NCI-H526 (cell line): ENCODE measurements at places on chromosomes 5 and 9.

DNA sequence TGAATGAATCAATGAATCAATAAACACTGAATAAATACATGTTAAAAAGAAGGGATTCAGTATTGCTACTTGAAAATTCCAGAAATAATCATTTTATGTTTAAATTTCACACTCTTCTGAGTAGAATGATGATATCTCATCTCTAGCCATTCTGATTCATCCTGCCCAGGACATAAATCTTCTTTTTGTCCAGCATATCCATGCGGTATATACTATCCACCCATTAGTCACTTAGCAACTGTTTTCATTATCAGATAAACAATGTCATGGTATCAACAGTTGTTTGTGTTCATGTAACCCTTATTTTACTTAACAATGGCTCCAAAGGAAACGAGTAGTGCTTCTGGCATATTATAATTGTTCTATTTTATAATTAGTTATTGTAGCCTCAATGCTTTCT lies 432.4 kb upstream of the SMC2 start:
- no peak for DNase-seq

GRCh38 chr5:156618601-156619000 lies 231.5 kb upstream of the PPP1R2B start:
- DNase-seq, result no peak

DNA sequence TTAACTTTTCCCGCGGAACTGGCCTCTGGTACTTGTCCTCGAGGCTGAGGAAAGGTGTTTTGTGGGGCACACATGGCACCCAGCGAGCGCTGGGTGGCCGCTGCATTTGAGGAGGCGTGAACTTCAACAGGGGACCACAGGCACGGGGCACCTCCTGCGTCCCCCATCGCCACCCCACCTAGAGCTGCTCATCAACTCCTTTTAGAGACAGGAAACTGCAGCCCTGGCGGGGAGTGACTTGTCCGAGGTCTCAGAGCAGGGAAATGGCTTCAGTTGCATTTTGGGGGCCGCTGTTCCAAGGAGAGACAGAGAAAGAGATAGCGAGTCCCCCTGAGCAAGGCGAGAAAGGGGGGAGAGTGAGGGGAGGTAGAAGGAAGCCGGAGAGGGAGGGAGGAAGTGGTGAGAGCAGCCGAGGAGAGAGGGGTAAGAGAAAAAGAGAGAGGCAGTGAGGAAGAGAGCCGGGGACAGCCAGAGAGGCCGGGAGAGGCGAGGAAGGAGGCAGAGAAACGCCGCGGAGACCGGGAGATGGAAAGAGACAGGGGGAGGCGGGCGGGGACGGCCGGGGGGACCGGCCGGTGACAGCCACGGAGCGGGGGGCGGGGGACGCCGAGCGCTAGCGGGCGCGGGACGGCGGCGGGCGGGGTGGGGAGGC lies 12.5 kb upstream of the LHX2 start:
- DNase-seq, result peak; percentile 29

DNA sequence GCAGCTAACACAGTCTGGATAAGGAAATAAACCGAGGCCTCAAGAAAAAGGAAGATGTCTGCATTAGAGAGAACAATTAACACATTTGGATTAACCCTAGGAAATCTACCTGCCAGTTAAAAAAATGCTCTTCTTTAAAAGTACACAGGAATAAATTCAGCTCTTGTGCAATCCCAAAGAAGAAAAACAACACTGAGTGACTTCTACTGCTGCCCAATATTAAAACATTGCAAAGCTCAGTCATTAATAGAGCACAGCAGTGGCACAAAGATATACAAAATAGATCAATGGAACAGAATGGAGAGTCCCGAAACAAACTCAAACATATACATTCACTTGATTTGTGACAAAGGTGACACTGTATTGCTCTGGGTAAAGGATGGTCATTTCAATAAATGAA lies 119.7 kb downstream of the GNAQ start:
- DNase-seq, result no peak

GRCh38 chr5:127725673-127726072 lies 22.5 kb downstream of the CCDC192 start:
- DNase-seq, result no peak

GRCh38 chr9:26833792-26834191 lies 58.8 kb downstream of the CAAP1 start:
- DNase-seq, result no peak

GRCh38 chr9:31588006-31588405 lies 796.4 kb upstream of the ACO1 start:
- no peak for DNase-seq

DNA sequence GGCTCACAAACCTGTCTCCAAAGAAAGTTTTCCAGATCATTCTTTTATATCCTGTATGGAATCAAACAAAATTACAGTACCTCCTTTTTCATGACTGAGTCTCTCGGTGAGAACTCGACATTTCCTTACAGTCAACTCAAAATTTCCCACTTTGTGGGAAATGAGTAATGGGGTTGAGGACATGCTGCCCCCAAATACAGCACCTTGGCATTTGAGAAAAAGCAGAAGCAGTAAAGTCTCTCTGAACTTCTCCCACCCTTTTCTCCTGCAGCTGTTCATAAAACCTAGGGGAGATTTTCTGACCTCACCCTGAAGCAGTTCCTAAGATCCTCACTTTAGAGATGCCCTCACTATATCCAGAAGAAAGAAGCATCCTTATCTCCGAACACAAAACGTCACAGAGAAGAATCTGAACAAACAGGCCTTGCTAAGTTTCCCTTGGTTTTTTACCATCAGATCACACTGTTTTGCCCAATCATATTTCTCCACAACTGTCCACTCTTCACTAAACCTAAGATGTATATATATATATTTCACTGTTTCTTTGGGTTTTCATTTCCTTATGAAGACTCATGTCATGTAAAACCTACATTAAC lies 96.1 kb upstream of the APC start:
- no peak for DNase-seq
